ENCODE measurements at places on chromosomes 4 and X.

DNA sequence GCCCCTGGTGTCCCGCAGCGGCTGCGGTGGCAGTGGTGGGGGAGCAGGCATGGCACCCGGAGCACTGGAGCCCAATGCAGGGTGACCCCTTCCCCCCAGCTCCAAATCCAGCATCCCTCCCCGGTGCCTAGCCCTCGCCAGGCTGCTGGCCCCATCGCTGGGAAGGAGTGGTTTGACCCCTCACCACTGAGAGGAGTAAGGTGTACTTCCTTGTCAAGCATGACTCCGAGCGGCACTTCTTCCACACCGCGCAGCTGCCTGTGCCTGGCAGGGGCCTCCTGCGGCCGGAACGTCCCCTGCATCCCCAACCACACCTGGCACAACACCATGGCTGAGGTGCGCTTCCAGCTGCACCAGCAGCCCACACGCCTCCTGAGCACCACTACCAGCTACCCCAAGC lies 27.0 kb downstream of the LRPAP1 start:
- no peak for DNase-seq

DNA sequence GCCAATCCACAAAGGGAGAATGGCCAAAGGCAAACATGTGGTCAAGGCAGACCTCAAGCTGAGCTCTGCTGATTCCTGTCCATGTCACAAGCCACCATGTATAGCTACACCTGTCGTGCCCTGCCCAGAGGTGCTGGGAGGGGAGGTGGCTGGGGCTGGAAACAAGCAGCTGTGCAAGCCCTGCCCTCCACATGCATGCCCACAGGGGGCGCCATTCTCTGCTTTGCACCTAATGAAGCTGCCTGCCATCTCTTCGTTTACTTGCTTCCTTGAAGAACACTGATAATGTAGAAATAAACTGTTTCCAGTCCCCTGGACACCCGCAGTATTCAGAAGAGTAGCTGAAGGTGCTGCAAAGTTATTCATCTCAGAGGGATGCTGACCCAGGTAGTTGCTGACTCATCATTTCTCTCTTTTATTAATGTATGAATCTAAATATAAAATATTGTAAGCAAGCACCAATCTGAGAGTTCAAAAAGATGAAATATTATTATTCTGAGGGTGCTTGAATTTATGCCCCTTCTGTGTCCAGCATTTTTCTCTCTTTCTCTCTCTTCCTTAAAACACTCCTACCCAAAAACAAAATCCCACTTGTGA lies 278.6 kb downstream of the ADGRA3 start:
- peak; percentile 47 for DNase-seq

- no peak for DNase-seq
Observed at GRCh38 chrX:24876530-24877287, 139.1 kb downstream of the ARX start.

GRCh38 chr4:174763454-174764104 lies 65.5 kb downstream of the GLRA3 start:
- DNase-seq = no peak

DNA sequence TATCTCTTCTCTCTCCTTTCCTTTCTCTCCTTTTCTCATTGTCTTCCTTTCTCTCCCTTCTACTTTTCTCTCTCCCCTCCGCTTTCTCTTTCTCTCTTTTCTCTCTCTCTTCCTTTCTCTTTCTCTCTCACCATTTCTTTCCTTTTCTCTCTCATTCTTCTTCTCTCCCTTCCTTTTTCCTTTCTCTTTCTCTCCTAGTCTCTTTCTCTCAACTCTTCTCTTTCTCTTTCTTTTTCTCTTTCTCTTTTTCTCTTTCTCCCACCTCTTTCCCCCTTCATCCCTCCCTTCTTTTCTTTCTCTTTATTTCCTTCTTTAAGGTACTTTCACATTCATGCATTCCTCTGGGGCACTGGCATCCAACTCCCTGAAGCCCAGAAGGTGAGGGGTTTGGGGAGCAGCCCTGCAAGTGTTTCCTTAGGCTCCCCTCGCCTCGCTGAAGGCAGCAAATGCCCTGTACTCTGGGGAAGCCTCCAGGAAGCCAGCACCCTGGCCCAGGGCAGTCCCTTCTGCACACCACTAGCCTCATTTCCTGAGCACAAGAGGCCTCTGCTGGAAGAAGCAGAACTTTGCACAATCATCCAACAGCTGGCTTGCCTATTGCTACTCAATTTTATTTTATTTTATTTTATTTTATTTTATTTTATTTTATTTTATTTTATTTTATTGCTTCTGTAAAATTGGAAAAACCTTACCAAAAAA lies 124.2 kb downstream of the NFKB1 start:
- peak; percentile 85 for DNase-seq

DNA sequence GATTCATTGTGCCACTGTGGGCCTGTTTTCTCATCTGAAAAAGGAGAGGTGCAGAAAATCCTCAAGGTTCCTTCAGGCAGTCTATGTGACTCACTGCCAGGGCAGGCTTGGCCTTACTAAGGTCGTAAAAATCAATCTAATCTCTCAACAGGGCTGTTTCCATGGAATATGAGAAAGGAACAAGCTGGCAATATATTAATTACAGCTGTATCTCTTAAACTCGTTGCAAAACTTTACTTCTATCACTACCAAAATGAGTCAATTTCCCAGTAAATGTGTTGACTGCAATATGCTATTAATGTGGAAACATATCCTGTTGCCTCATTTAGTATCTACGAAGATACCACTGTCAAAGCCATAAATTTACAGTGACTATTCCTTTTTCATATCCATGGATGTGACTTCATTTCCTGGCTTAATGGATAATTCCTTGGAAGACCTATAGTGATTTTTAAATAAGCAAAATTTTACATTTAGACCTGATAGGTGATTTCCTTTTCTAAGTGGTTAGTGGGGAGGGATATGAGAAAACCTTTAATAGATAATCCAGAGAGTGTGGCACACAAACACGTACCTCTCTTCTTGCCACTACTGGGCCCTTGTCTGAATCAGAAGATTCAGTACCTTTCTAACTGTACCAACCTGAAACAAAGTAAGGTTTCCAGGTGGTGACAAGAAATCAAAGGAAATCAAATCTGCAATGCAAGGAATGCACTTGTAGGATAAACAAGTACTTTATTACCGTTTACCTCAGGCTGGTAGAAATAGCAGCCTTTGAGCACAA lies 127.4 kb upstream of the FTHL17 start:
- DNase-seq = no peak

- DNase-seq = no peak
Observed at GRCh38 chr4:4862665-4863482, 3.4 kb downstream of the MSX1 start.

DNA sequence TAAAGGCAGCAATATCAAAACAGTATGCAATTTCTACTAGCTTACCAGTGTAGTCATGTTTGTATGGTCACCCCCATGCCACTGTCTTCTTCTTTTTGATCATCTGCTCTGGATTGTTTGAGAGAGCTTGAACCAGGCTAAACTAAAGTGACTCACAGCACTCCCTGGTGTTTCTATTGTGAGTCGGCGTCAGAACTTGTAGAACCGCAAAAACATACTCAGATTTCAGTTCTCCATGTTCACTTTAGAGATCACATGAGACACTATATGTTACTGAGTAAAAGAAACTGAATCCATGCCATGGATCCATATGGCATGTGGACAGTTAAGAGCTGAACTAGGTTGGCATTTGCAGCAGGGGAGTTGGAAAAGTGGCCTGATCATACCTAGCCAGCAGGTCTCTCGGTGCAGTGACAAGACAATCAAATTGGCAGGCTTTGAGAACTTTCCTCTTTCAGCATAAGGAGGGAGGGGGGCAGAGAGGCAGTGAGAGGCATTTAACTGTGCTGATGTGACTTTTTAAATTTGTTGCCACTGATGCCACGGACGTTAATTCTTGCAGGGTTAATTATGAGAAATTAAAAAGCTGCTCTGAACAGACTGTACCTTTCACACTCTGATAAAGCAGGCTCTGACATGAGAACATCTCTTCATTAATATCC lies 88.4 kb downstream of the AFF2 start:
- DNase-seq = no peak

- DNase-seq = no peak
Observed at GRCh38 chr4:65791111-65791811, 121.0 kb upstream of the EPHA5 start.

DNA sequence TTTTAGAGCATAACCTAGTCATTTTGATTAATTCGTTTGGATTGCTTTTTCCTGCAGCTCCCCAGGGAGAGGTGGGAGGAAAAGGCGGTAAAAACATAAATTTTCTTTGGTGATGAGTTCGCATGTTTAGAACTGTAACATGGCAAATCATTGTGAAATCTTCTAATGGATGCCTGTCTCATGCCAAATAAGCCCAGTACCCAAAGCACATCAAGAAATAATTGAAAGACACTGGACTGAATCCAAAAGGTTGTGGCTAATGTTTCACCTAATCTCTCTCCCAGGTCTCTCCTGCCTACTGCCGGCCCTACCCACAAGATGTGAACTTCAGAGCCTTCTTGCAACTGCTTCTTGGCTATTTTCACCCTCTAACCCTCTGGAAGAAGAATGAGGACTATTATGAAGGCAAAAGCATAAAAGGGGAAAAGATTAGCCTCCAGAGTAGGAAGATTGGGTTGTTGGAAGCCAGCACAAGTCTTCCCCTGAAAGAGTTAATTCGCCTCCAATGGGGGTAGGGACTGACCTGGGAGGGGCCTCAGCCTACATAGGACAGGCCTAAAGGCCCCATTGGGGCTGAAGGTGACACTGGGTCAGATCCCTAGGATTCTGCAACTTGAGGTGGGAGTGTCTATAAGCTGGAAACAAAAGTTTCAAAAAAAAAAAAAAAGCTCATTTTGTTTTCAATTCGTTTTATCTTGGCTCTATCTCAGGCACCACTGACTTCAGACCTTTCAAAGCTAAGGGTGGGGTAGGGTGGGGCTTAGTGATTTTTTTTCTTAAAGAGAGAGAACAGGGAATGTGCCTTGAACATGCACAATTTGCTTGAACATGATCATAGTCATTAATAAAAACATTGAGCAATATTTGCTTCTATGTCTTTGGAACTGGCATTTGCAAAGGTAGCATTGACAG lies 278.6 kb upstream of the KLF3 start:
- no peak for DNase-seq

DNA sequence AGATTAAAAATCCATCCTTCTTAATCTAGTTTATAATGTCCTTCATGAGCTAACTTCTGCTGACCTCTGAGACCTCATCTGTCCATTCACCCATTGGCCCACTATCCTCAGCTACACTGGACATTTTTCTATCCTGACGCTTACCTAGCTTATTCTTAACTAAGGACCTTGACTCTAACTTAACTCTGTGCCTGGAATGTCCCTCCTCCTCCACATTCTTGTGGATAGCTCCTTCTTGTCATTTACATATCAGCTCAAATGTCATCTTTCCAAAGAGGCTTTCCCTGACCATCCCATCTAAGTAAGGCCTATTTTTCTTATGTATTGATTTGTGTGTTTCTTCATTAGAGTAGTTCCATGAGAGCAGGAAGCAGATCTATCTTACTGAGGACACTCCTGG lies 54.7 kb downstream of the ATXN3L start:
- no peak for DNase-seq

DNA sequence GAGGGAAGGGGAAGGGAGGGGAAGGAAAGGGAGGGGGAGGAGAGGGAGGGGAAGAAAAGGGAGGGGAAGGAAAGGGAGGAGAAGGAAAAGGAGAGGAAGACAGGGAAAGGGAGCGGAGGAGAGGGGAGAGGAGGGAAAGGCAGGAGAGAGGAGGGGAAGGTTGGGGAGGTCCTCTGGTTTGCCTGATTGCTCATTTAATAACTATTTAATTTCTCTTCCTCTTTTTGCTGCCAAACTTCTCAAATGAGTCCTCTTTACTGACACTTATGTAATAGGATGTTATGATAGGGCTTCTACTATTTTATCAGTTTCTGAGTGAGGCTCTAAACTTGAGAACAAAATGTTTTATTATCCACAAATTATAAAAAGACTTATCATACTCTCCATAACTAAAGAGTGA lies 35.4 kb upstream of the PPA2 start:
- no peak for DNase-seq

- no peak for DNase-seq
Observed at GRCh38 chrX:19174401-19175025, 52.2 kb upstream of the ADGRG2 start.

GRCh38 chrX:37986893-37987292 lies 19.5 kb upstream of the SYTL5 start:
- no peak for DNase-seq

DNA sequence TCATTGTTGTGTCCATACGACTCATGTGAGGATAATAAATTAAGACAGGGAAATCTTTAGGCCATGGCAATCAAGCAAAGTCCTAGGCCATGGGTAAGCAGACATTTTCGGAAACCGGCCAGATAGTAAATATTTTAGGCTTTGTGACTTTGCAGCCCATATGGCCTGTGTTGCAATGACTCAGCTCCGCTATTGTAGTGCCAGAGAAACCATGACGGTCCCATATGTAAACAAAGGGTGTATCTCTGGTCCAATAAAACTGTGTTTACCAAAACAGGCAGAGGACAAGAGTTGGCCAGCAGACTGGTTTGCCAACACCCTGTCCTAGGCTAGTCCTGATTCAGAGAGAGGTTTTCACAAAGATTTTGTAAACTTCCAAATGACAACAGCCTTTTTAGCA lies 5.0 kb downstream of the FAM114A1 start:
- DNase-seq = no peak

DNA sequence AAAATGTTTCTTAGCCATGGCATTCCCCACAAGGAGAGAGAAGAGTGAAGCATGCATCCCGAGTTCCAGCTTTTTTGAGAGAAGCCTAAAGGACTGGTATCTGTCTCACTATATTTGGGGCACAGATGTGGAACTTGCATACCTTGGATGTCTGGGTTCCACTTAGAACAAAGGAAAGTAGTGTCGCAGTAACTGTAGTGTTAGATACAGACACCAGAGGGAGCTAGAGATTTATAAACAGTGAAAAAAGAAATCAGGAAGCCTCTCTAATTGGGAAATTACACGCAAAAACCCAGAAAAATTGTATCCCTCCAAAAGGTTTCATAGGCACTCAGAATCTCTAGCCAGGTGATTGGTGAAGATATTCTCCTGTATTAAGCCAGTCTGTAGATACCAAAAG lies 34.4 kb downstream of the AGTR2 start:
- no peak for DNase-seq

DNA sequence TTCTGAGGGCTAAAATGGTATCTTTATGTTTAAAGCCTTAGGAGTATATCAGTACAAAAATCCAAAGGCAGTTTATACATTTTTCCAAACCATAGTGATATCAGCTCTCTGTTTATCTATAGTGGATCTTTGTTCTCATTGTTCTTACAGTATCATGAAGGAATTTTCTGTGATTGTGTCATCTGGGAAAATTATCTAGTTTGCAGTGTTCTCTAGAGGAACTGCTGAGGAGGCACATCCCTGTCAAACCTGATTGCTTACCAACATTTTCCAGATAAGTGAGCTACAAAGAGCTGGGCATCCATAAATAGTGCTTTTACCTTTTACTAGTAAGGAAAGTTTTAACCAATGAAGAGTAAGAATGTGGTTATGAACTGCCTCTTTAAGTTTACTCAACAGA lies 44.9 kb upstream of the SLC25A31 start:
- DNase-seq = no peak

Data from CD4-positive, alpha-beta T cell treated with Interleukin-10 for 1 hour (primary cell).